ENCODE measurements at places on chromosomes 11 and 22. TPM values are rescaled to one million over a fixed set of nuclear protein-coding genes. Genes with fewer than 3 reads are reported as not detected.

DNA sequence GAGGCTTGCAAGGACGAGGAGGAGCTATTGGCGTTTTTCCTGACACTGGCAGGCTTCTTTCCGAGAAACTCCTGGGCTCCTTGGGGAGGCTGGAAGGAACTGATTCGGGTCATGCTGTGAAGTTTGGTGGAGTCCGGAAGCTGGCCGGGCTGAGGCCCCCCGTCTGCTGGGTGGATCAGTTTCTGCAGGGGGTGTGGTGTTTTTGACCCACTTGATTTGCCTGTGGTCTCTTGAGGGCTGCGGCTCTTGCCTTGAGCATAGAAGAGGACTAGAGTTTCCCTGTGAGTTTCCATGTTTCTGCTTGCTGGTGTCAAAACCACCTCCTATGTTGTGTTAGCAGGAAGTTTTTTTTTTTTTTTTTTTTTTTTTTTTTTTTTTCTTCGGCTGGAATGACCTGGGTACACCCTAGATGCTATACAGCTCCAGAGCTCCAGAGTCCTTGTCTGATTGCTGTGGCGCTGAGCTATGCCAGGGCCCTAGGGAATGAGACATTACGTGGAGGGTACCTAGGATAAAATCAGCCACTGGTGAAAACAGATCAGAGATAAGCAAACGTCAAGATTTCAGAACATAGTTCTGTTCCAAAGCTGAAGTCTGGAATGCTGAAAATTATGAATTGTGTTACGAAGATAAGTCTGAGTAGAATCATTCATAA is 728 bp downstream of the TBC1D22A start:
- peak; percentile 36 for DNase-seq

DNA sequence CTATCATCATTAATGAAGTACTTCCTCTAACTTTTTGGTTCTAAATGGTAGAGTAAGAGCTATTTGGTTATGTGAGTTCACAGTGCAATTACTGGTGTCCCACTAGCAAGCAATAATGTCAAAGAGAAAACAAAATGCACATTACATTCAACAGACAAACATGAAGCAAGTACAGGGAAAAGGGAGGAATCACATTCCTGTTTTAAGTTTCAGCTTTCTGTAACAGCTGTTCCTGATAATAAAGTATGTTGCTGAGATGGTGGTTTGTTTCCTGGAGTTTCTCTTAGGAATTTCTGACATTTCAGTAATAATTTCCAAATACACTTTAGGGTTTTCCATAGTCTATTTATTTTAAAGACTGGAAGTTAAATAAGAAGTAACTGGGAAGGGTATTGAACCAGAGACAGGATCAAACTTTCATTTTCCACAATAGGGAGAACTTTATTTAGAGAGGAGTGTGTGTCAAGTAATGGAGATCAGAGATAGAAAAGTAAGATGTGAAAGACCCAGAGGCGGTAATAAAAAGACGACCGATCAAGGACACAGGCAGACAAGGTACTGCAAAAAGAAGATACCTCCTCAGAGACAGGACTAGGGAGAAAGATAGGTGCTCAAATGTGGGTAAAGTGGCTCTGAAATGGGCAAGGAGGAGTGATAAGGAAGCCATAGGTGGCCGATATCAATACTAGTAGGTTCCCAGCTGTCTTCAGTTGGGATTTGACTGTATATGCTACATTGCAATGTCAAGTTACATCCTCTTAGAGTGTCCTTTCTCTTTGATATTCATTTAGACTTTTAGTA is 20.8 kb upstream of the CLNS1A start:
- no peak for DNase-seq

DNA sequence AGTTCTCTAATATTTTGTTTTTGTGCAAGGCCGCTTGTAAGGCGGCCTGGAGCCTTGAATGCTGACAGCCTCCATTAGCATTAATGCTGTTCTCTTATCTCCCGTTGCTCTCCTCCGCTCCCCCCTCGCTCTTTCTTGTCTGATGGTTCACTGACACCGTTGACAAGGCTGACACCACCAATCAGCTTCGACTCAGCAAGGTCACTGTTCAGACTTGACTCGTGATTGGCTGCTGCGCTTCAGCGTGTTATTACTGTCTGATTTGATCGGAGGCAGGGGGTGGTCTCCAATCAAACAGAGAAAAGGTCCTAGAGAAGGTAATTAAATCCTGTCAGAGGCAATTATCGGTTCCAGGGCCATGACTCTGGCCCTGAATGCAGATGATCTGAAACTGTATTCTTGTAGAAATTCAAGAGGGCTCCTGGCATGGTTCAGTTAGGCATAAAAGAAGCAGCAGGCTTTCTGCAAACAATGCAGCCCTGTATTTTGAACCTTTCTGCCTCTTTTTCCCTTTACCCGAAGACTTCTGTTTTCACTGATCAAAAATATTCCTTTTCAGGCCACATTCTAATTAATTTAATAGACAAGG is 49.3 kb upstream of the MPPED2 start:
- DNase-seq = no peak

GRCh38 chr22:31615940-31616314 is 46.1 kb downstream of the PISD start:
- no peak for DNase-seq

ZW10 gene
- 31.6 TPM for total RNA-seq

SLC22A8 gene
- total RNA-seq = not detected

DEFB131B gene
- total RNA-seq = not detected
